ENCODE measurements at places on chromosomes 16 and 17.

DNA sequence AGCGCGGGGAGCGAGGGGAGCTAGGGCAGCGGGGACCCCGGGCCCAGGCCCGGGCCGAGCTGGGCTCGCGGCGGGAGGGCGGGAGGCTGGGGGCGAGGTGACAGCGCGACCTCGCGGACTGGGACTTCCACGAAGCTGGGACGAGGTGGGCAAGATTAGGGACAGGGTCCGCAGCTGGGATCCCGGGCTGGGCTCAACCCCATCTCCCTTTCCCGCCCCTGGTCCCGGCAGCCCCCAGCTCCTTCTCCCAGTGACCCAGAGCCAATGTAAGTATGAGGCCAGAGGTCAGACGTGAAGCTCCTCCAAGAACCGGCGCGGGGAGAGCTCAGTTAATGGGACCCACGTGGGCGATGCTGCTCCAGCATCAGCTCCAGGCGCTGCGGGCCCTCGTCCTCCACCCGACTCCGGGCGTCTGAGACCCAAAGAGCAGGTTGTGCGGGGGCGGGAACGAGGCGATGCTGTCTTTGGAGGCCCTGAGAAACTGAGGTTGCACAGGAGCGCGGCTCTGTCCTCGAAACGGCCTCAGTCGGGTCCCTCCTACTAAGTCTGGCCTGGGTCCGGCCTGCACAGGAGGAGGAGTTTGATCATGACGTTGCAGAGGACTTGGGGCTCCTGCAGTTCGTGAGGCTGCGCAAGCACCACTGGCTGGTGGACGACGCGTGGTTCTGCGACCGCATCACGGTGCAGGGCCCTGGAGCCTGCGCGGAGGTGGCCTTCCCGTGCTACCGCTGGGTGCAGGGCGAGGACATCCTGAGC lies 585 bp downstream of the ALOX12 start:
- no peak for DNase-seq

DNA sequence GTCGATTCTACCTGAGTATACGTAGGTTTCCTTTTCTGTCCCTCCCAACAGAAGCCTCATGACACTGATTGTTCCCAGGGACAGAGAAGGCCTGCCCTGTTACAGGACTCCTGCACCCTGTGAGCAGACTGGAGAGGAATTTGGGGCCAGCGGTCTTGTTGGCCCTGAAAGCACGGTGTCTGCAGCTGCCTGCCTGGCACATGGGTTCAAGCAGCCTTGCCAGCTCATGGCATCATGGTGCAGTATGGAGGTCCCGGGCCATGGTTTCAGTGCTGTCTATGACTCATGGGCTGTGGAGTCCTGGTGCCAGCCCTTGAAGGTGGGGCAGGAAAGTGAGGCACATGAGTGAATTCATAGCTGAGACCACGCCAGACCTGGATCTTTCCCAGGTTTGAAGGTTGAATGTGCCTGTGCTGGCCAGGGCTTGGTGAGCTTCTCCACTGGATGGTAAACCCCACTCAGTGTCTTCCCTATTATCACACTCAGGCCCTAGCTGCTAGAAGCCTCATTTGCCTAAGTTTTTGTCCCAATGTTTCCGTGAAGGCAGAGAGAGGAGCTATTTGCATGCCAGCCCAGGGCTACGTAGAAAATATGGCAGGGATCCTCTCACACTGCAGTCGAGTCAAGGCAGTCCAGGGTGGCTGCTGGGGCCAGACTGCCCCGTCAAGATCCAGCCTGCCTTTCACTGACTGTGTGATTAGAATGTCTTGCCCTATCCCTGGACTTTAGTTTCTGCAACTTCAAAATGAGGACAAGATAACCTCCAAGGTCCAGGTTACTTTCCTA lies 277.2 kb upstream of the CCL2 start:
- DNase-seq: no peak

DNA sequence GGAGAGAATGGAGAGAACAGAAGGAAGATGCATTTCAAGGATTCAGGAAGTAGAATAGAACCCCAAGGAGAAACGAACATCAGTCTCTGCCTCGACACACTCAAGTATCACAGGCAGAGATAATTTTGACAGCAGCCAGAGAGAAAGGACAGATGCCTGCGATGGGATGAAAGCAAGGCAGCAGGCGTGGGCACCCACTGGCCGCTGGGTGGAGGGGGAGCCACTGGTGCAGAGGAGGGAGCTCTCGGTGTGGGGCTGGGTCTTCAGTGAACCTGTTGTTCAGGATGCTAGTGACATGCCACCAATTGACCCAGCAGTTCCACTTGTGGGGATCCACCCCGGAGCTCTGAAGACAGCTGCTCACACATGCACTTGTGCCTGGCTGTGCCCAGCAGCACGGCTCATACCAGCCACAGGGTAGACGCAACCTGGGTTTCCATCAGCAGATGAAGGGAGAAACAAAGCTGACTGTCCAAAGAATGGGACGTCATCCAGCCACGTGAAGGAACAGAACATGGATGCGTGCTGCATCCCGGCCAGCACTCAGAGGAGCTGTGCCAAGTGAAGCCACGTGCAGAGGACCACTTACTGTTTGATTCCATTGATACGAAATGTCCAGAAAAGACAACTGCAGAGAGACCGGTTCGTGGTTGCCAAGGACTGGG lies 127.0 kb downstream of the BANP start:
- no peak for DNase-seq

- DNase-seq: no peak
Observed at GRCh38 chr16:66135421-66135831, 231.1 kb upstream of the CDH5 start.

DNA sequence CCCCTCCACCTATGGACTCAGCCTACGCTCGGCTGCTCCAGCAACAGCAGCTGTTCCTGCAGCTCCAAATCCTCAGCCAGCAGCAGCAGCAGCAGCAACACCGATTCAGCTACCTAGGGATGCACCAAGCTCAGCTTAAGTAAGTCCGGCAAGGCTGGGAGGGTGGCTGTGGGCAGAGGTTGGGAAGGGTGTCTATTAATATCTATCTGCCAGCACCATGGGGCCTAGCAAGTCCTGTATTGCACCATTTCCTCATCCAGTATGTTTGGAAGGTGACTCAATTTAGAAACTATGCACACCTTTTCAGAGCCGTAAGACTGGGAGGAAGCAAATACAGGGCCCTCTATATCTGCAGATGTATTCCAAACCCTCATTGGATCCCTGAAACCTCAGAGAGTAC lies 45.0 kb upstream of the ARHGAP44 start:
- DNase-seq: no peak

DNA sequence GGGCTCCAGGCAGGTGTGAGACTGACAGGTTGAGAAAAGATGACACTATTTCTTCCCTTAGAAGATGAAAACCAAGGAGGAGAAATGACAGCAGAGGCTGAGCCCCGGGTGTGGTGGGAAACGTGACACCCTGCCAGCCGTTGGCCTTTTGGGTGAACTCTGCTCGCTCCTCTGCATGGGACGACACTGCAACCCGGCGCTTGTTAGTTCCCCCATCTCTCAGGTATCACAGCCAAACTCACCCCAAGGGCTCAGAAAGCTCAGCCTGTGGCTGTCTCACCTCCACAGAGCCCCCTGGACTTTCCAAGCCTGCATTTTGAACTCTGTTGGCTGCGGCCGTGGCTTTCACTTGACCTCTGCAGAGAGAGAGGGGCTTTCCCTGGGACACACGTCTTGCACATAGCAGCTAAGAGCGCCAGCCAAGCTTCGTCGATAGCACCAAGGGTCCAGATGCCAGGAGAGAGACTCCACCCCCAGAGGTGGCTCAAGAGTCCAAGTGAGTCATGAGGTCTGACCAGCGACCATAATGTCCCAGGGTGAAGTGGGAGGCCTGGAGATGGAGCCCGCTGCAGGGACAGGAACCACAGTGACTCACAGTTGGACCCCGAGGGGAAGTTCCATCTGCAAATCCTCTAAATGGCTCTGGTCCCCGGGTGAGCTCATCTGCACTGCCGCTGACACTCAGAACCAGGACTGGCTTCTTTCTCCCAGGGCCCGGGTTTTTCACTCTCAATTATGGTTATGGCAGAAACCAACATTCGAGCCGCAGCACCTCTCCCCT lies 301.9 kb downstream of the SOX9 start:
- no peak for DNase-seq

GRCh38 chr17:60535382-60536279 lies 9.6 kb upstream of the APPBP2 start:
- DNase-seq: no peak

DNA sequence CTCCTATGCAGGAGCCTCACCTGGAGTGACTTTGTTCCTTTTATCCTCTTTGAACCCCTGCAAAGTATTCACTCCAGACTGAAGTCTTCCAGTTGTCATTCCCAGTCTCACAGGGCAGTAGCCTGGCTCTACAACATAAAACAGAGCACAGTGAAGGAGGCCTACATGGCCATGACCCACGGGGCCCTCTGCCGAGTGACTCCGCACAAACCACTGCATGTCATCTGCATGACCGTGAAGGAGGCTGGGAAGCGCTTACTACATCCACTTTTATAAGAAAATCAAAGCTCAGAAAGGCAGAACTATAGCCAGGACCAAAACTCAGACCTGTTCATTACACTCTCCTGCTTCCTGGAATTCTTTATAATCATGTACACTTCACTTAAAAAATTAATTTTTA lies 42.5 kb downstream of the BRD7 start:
- DNase-seq: no peak

DNA sequence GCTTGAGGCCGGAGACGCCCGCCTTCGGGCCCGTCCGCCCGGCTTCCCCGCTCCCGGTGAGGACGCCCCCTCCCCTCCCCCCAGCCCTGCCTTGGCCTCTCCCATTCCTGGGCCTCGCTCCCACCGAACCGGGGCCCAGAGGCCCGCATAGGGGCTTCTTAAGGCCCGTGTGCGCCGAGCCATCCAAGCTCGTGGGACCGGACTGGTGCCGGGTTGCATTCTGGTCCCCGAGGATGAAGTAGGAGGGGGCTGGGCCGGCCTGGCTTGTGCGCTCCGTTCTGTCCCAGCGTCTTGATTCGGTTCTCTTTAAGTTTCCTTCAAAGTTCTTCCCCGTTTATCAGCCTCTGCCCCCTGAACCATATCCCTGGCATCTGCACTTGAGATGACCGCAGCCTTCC lies 488 bp downstream of the SENP3 start:
- no peak for DNase-seq

DNA sequence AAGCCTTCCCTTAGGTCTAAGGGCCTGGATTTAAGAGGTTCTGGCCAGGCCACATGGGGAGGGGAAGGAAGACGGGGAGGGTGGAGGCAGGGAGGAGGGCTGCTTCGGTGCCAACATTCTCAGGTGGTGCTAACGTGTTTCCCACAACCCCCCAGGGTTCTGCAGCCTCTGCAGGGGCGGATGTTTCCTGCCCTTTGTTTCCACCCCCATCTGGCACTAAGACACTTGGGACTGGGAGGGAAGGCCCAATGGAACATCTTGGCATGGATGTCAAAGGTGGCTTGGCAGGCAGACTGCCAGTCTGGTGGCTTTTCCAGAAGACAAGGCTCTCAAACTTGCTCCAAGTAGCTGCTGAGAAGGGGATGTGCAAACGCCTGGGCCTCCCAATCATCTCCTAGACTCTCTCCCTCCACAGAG lies 12.7 kb downstream of the HIC1 start:
- no peak for DNase-seq

GRCh38 chr17:49342575-49342936 lies 19.5 kb downstream of the ZNF652 start:
- peak; percentile 7 for DNase-seq

DNA sequence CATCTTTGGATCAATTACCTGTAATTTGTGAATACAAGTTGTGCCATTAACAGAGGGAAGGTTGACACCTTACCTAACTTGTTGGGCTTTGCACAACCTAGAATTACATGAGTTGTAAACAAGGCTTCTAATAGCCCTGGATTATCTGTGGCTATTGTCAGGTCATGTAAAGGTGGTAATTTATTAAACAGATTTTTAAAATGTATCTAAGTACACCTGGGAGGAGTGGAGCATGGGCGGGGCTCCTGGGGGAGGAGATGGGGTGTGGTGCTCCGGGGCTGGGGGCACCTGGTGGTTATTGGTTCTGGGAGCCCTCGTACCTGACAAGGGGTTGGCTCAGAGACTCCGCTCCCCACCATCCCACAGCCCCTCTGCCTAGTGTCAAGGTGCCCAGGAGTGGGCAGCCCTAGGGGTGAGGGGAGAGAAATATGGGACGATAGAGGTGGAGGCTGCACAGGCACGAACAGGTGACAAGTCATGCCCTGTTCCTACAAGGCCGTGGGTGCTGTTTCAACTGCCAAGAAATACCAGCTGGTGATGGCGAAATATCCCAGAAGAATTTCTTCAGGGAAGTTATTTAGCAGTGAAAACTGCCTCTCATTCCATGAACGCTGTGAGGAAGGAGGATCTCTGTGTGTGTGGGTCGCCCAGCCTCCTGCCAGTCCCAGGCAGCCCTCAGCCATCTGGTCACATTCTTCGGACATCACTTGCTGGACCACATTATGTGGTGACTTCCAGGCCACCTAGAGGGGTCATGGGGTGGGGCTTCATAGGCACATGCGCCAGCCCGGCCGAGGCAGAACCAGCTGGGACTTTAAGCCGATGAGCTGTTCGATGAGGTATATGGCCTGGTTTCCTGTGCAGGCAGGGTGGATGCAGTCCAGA lies 55.5 kb upstream of the IRX3 start:
- no peak for DNase-seq

DNA sequence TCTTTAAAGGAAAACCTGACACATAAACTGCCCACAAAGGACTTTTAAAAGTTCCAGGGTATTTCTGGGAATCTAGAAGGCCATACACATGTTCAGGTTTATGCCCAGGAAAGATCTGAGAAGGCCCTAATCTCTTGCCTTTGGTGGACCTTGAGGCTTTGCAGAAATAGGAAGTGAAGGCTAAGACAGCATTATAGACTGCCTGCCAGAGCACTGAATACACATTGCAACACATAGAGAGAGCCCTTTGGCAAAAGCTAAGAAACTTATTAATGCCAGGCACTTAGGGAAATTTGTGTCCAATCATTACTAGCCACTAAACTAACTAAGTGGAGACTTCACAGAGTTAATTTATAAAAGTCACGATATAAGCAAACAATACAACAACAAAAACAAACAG lies 70.4 kb downstream of the MMD start:
- DNase-seq: no peak

DNA sequence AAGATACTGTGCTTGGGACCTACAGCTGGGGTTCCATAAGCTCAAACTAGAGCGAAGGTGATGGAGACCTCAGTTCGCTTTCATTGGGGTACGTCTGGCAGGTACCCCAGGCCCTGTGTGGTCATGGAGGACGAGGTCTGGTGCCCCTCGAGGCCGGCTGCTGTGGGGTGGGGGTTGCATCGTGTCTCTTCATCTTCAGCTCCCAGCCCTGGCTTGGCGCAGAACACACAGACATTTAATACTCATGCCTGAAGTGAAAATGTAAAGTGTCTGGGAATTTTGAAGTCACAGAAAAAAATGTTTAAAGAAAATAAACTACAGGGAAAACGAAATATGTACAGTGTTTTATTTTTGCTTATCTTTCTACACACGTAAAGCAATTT lies 80.5 kb downstream of the TBC1D16 start:
- DNase-seq: no peak

DNA sequence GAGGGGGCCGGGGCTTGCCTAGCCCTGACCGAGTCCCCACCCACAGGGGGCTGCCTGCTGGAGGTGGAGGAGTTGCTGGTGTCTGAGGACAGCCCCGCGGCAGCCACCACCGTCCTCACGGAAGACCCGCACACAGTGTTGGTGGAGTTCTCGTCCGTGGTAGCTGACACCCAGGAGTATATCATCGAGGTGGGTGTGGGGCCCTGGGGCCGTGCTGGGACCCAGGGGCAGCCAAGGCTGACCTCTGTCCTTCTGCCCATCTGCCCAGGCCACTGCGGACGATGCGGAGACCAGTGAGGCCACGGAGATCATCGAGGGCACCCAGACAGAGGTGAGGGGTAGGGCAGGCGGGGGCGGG lies 1.5 kb upstream of the DNASE1L2 start:
- no peak for DNase-seq

GRCh38 chr16:6356911-6357310 lies 975.7 kb upstream of the RBFOX1 start:
- DNase-seq: no peak

- DNase-seq: no peak
Observed at GRCh38 chr17:49956780-49957179, 12.2 kb upstream of the DLX4 start.

All from naive thymus-derived CD8-positive, alpha-beta T cell (primary cell).